ENCODE measurements at places on chromosomes 5 and 9.

DNA sequence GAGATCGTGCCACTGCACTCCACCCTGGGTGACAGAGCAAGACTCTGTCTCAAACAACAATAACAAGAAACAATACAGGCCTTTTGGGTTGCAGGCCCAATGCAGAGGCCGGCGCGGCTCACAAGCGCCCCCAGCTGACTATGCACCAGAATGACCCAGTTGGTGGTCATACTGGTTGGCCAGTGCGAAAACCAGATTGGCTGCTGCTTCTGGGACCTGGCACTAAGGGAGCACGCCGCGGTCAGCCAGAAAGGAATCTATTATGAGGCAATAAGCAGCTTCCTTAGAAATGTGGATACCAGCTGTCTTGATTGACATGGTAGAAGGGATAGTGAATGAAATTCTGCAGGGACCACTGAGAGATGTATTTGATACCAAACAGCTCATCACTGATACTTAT, 35.0 kb downstream of the RANBP17 start:
- H3K4me1 ChIP-seq, result no peaks in the 10 kb centered on the region
- no peaks in the 10 kb centered on the region for H3K27me3 ChIP-seq
- no peak overlapping the region for H3K27ac ChIP-seq
- H3K4me3 ChIP-seq, result no peak overlapping the region

GRCh38 chr5:170757182-170757601, 26.3 kb upstream of the GABRP start:
- DNase-seq, result no peak
- peak overlapping the region; percentile 39 for H3K27ac ChIP-seq
- H3K4me1 ChIP-seq, result peaks cover 19% of the 10 kb centered on the region
- no peak overlapping the region for H3K4me3 ChIP-seq

DNA sequence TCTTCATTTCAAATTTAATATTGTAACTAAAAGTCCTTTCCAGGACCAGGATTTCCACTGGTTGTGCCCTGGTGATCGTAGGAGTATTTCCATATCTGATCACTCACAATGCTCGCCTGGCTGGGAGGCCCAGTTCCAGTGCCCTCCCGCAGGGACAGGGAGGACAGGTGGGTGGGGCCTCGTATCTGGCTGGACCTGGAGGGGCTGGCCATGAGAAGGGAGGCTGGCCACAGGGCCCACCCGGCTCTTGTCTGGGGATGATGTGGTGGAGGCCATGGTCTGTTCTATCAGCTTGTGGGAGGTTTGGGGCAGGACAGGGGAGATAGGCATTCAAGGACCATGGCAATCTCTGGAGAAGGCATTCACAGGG, 286.4 kb downstream of the GADD45G start:
- no peak overlapping the region for H3K4me3 ChIP-seq
- no peaks in the 10 kb centered on the region for H3K27me3 ChIP-seq
- DNase-seq, result no peak
- H3K4me1 ChIP-seq, result peaks cover 18% of the 10 kb centered on the region
- H3K27ac ChIP-seq, result peak overlapping the region; percentile 70

DNA sequence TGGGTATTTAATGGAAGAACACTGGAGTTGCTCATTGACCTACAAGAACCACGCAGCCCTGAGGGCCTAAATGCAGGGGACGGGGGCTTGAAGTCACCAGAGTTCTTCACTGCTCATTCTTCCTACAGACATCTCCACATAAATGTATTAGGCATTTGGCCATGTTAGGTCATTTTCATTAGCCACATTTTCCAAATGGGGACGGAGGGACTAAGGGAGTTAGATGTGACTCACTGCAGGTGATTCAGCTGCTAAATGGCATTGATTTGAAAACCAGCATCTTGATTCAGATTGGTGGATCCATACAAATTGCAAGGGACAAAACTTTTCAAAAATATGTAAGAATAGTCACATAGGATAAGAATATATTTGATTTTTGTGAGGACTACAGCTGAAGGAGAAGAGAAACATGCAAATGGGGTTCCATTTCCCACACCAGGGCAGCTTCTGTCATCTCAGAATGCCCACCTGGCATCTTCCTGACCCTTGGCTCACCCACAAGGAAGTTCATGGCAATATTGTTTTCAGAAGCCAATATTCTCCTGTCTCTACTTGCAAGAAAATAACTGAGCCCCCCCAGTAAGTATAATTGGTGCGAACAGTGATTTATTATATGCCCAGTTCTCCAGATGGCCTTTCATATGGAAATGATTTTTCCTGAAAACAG, 264.8 kb downstream of the DOCK8 start:
- no peak overlapping the region for H3K27ac ChIP-seq
- no peaks in the 10 kb centered on the region for H3K36me3 ChIP-seq
- H3K27me3 ChIP-seq, result no peaks in the 10 kb centered on the region
- H3K4me1 ChIP-seq, result no peaks in the 10 kb centered on the region
- no peak overlapping the region for H3K4me3 ChIP-seq
- no peak for DNase-seq

GRCh38 chr9:63816751-63817621, 1468.0 kb downstream of the FOXD4L5 start:
- no peaks in the 10 kb centered on the region for H3K4me1 ChIP-seq
- H3K27ac ChIP-seq, result peak overlapping the region; percentile 64
- H3K4me3 ChIP-seq, result peak overlapping the region; percentile 23
- peak; percentile 94 for DNase-seq

DNA sequence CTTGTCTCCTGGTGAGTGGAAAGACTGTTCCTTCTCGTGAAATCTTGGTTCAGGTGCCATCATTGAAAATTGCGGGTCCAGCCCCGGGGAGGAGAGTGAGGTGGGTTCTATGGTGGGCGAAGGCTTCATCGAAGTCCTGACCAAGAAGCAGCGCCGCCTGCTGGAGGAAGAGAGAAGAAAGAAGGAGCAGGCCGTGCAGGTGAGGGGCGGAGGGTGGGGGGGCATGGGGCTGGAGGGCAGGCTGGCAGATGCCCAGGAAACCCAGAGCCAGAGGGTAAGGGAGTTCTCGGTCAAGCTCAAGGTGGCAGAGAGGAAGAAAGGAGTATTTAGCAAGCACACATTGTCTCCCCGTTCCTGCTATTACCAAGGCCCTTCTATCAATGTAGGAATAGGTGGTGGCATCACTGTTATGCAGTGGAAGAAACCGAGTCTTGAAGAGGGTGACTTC, 24.3 kb upstream of the POMT1 start:
- H3K4me1 ChIP-seq, result no peaks in the 10 kb centered on the region
- DNase-seq, result no peak
- peaks cover 61% of the 10 kb centered on the region for H3K36me3 ChIP-seq
- no peaks in the 10 kb centered on the region for H3K27me3 ChIP-seq
- no peak overlapping the region for H3K27ac ChIP-seq

DNA sequence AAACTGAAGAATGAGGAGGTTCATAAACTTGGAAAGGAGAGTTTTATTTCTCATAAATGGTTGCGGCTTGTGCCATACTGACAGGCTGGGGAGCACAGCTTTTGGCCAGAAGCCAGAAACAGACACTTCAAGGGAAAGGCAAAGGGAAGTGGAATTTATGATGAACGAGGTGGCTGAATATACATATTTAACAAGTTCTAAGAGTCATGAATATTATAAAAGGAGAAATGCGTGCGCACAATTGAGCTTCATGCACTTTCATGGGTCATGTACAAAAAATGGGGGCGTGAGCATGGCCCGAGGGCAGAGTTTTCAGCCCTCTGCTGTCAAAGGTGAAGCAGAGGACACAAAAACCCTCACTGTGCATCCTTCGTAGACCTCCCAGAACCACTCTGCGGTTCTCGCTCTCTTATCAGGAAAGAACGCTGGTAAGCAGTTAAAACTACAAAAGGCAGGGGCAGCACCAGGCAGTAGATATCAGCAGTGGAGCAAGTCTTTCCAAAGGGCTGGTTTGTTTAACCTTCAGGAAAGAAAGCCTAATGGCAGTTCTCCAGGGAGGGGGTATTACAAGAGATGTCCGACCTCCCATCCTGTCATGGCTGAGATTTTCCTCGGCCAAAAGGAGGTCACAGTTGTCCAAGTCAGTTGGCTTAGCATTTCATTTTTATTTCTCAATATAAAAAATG, 29.0 kb downstream of the AUH start:
- no peak overlapping the region for H3K27ac ChIP-seq
- H3K36me3 ChIP-seq, result no peaks in the 10 kb centered on the region
- no peak overlapping the region for H3K4me3 ChIP-seq
- H3K27me3 ChIP-seq, result no peaks in the 10 kb centered on the region
- H3K4me1 ChIP-seq, result peaks cover 7% of the 10 kb centered on the region

DNA sequence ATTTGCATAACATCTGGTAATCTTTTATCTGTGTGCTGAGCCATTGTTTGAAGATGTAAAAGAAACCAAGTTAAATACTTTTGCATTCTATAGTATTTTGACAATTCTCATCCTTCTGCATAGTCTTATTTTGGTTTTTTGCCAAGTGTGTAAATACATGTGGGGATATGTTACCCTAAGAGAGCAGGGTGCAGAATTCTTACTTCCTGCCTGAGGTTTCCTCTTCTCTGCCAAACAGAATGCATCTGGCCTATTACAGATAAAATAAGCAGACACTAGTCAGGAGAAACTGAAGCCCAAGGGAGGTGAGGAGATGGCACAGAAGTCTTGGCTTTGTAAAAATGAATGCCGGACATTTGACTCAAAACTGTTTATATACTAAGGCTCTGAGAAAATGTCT, 462.1 kb downstream of the TMEM38B start:
- no peaks in the 10 kb centered on the region for H3K27me3 ChIP-seq
- H3K4me1 ChIP-seq, result no peaks in the 10 kb centered on the region
- DNase-seq, result no peak
- H3K4me3 ChIP-seq, result no peak overlapping the region

DNA sequence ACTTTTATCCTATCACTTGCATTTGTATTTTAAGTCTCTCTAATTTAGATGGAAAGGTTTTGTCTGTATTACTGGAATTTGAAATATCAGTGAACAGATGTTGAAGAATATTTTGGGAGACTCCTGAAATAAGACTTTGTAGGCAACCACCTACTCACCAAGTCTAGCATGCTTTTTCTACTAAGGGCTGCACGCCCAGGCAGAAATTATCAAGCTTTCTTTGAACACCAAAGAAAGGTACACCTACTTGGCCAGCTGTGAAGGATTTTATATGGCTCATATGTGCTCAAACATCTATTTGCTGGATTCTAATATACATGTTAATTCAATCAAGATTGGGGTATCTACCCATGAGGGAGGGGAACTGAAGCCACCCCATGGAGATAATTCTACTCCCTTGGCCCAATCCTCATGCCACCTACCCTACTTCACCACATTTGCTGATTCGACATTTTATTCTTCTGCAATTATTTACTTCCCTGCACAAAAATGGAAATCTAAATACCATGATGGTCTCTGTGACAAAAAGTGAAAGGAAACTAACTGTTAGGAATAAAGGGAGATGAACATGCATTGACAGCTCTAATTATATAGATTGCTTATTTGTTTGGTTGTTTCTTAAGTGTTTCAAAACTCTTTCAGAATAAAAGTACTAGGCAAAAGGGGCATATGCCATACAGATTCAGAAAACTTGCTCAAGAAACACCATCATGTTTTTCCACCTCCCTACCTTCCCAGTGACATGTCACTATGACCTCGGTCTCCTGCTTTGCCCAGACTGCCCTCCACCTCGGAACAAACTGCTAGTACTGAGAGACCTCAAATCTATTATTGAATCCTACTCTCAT, 895 bp upstream of the MYOT start:
- no peaks in the 10 kb centered on the region for H3K4me1 ChIP-seq
- no peaks in the 10 kb centered on the region for H3K36me3 ChIP-seq
- DNase-seq, result no peak
- no peak overlapping the region for H3K4me3 ChIP-seq
- no peaks in the 10 kb centered on the region for H3K27me3 ChIP-seq
- H3K27ac ChIP-seq, result no peak overlapping the region

DNA sequence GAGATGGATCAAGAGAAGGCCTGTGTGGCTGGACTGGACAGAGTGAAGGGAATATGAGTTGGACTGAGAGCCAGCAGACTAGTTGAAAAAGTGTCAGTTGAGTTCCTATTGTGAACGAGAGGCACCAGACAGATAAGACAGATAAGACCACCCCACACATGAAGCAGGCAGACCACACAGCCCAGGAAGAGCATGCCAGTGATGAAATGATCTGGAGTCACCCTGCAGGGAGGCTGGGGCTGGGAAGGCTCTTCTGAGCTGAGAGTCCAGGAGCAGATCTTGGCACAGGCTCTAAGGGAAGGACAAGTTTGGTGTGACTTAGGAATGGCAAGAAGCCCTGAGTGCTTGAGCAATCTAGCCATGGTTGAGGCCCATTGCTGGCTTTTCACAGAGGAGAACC, 10.6 kb upstream of the SLC25A48 start:
- no peaks in the 10 kb centered on the region for H3K4me1 ChIP-seq
- no peak overlapping the region for H3K4me3 ChIP-seq

DNA sequence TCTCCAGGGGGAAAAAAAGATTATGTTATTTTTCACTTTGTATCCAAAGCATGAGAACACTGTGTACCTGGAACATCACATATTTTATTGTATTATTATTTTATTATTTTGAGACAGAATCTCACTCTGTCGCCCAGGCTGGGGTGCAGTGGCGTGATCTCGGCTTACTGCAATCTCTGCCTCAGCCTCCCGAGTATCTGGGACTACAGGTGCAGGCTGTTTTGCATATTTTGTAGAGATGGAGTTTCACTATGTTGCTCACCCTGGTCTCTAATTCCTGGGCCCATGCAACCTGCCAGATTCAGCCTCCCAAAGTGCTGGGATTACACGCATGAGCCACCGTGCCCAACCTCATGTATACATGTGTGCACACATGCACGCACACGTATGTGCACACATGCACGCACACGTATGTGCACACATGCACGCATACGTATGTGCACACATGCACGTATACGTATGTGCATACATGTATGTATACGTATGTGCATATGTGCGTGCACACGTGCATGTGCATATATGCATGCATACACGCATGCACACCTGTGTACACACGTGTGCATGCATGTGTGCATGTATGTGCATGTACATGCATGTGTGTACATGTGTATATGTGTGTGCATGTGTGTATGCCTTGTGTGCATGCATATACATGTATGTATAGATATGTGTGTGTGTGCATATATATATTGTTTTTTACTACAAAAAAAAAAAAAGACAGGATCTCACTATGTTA, 9.5 kb upstream of the UGCG start:
- no peak overlapping the region for H3K27ac ChIP-seq
- H3K4me1 ChIP-seq, result peaks cover 1% of the 10 kb centered on the region
- no peaks in the 10 kb centered on the region for H3K36me3 ChIP-seq

DNA sequence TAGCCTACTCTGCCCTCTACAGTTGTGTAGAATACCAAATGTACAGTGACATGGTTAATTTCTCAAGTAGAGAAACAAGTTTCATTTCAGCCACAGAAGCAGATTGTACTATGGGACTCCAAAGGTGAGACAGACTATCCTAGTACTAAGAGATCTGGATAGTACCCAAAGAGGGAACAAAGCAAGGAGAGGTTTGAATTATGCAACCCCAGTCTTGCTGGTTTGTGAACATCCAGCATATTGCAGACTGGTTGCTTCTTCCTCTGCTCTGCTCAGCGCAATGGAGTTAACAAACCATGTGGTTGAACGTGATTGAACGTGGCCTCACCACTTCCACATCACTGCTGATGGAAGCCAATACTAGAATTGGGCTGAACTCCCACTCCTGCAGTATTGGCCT, 43.3 kb upstream of the ALDOB start:
- peaks cover 9% of the 10 kb centered on the region for H3K36me3 ChIP-seq
- H3K4me3 ChIP-seq, result no peak overlapping the region
- no peaks in the 10 kb centered on the region for H3K27me3 ChIP-seq
- H3K4me1 ChIP-seq, result no peaks in the 10 kb centered on the region
- H3K27ac ChIP-seq, result no peak overlapping the region
- DNase-seq, result no peak

GRCh38 chr5:16450163-16450562, 15.4 kb downstream of the ZNF622 start:
- no peaks in the 10 kb centered on the region for H3K4me1 ChIP-seq
- no peaks in the 10 kb centered on the region for H3K27me3 ChIP-seq
- DNase-seq, result no peak
- H3K36me3 ChIP-seq, result peaks cover 75% of the 10 kb centered on the region

- H3K4me3 ChIP-seq, result no peak overlapping the region
- no peaks in the 10 kb centered on the region for H3K27me3 ChIP-seq
- no peak for DNase-seq
Observed at GRCh38 chr9:116959809-116960208, 272.7 kb downstream of the TRIM32 start.
